Endothelial cell of umbilical vein (primary cell): ENCODE measurements at places on chromosomes 5 and 9. TPM values are rescaled to one million over a fixed set of nuclear protein-coding genes. Genes with fewer than 3 reads are reported as not detected.

Gene NPDC1
- 157 and 181 TPM in 2 replicates for total RNA-seq

Gene GNE
- total RNA-seq: 11.4 and 12.3 TPM in 2 replicates

Gene SMIM33
- total RNA-seq: not detected in 2 replicates

Gene LRRC14B
- total RNA-seq: not detected in 2 replicates

Gene NPR3
- total RNA-seq: 0.37 and 0.53 TPM in 2 replicates
